ENCODE measurements at places on chromosomes 3 and 15. TPM values are rescaled to one million over a fixed set of nuclear protein-coding genes. Genes with fewer than 3 reads are reported as not detected.

DNA sequence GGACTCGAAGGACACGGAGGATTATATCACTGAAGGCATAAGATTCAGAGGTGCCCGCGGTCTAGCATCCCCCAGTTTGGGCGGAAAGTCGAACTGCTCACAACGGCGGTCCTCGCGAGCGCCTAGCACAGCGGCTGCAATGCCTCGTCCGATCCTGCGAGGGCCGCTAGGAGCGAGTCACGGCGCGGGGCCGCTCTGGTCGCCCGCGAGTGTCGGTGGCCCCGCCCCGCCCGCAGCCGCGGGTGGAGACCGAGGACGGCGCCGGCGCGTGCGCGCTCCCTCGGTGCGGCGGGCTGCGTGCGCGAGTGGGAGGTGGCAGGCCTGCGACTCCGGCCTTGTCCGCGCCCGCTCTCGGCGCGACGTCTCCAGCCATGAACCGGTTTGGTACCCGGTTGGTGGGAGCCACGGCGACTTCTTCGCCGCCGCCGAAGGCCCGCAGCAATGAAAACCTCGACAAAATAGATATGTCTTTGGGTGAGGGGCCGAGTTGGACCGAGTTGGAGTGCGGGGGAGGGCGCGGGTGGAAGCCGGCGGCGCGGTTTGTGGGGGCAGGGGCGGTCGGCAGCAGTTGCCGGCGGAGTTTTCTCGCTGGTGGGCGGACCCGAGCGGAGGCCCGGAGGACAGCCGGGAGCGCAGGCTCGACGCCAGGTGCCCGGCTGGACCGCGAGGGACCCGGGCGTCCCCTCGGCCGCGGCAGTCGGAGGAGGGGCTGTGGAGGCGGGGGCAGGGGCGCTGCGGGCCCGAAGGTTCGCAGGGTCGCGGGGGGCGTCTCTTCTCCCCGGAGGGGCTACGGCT is at the start of gene FYTTD1:
Gene FYTTD1, plus strand, starts transcription at position 283 of the 795 bp plus-strand sequence. Its CDS starts 89 bp downstream, at position 372.
- peak within 1 kb of the TSS; percentile 96 for H3K27ac ChIP-seq
- peak; percentile 94 for DNase-seq
- no peaks in the 10 kb centered on the region for H3K36me3 ChIP-seq
- H3K4me1 ChIP-seq, result no peaks in the 10 kb centered on the region

- H3K36me3 ChIP-seq, result no peaks in the 10 kb centered on the region
- H3K4me1 ChIP-seq, result no peaks in the 10 kb centered on the region
- H3K27ac ChIP-seq, result peak overlapping the region; percentile 68
- no peak overlapping the region for H3K4me3 ChIP-seq
- DNase-seq, result no peak
These were observed 81.8 kb downstream of the IQSEC1 start for GRCh38 chr3:12991481-12991837.

DNA sequence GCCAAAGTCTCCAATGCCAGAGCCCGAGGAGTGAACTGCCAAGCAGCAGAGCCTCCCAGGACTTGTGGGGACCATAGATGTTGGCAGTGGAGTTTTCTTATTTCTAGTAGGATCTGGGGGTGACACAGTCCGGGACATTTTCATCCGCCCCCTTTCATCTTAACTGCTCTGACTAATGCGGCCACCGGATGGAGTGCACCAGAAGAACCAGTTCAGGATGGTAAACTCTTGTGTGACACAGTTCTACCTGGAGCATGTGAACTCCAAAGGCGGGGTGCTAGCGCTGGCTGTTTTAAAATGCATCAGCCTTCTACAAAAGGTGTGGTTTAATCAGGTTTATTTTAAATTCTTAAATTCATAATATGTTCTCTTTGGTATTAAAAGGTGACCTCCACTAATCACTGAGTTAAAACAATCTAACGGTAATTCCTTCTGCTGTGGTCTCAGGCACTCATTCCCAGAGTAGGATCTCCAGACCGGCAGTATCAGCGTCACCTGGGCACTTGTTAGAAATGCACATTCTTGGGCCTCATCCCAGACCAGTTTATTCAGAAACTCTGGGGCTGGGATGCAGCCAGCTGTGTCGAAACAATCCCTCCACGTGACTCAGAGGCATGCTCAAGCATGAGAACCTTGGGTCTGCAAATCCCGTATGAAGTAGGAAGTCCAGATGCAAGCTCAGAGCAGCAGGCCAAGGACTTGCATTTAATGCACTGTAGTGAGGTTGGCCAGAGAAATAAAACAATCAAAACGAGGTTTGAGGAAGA is 105.5 kb downstream of the GABRB3 start:
- no peak overlapping the region for H3K27ac ChIP-seq
- H3K4me1 ChIP-seq, result no peaks in the 10 kb centered on the region
- no peak overlapping the region for H3K4me3 ChIP-seq
- no peak for DNase-seq

DNA sequence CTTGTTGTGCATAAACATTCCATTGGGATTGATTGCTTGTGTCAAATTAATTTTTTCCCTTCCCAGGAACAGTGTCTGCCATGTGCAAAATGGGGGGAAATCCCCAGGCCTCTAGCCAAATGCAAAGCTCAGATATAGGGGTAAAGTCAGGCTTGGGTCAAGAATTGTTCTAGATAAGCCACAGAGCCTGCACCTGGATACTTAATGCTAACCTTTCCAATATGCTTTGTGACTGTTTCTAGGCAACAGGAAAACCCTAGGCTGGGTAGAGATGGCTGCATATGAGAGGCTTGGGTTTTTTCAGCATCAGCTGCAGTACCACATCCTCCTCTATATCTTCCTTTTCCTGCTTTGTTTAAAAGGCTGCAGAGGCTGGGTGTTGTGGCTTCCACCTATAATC is 61.9 kb upstream of the ROPN1 start:
- H3K4me3 ChIP-seq, result no peak overlapping the region
- H3K27me3 ChIP-seq, result no peaks in the 10 kb centered on the region
- no peak for DNase-seq
- no peak overlapping the region for H3K27ac ChIP-seq

- no peak overlapping the region for H3K4me3 ChIP-seq
- H3K36me3 ChIP-seq, result no peaks in the 10 kb centered on the region
- DNase-seq, result no peak
- H3K27me3 ChIP-seq, result no peaks in the 10 kb centered on the region
These were observed 420.4 kb upstream of the PROK2 start for GRCh38 chr3:72205297-72205826.

- H3K27me3 ChIP-seq, result no peaks in the 10 kb centered on the region
- peaks cover 65% of the 10 kb centered on the region for H3K36me3 ChIP-seq
- no peak overlapping the region for H3K4me3 ChIP-seq
- H3K27ac ChIP-seq, result no peak overlapping the region
- H3K4me1 ChIP-seq, result peaks cover 11% of the 10 kb centered on the region
These were observed 51.2 kb downstream of the KLHL25 start for GRCh38 chr15:85743392-85744055.

Gene CTXND1
- total RNA-seq, result 0.11 TPM

DNA sequence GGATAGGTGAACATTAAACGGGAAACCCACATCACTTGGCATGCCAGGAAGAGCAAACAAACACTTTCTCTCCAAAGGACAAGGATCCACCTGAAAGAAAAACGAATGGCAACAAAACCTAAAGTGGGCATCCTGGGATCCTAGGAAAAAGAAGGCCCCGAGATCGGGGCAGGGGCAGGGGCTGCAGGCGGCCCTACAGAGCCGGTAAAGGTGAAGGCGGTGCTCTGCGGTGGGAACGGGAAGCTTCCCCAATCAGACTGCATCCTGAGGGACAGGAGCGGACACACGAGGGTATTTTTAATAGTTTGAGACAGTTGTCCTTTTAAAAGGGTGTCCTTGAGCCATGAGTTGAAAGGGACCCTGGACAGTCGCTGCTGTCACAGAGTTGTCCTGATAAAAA is 24.9 kb upstream of the GABRA5 start:
- no peak overlapping the region for H3K27ac ChIP-seq
- H3K4me1 ChIP-seq, result no peaks in the 10 kb centered on the region
- DNase-seq, result no peak
- no peak overlapping the region for H3K4me3 ChIP-seq

DNA sequence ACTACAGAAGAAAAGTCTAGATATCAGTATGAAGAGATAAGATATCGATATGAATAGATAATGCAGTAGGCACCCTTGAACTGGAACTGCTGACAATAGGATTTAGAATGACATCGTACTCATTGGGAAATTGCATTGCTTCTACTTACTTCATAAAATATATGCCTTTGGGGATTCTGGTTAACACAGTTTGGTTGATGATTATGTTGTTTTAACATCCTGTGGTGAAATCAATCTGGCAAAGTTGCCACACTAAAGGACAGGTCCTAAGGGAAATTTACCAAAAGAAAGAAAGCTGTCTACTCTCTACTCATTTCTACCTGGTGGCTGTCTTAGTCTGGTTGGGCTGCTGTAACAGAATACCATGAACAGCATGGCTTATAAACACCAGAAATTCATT is 417.4 kb upstream of the DPH6 start:
- H3K27me3 ChIP-seq, result no peaks in the 10 kb centered on the region
- no peak for DNase-seq

Gene PXYLP1
- total RNA-seq, result 14.2 TPM

GRCh38 chr15:78065284-78065872 is 12.1 kb downstream of the TBC1D2B start:
- peaks cover 42% of the 10 kb centered on the region for H3K4me1 ChIP-seq
- H3K36me3 ChIP-seq, result no peaks in the 10 kb centered on the region
- peak overlapping the region; percentile 6 for H3K4me3 ChIP-seq

Gene CCDC33
- total RNA-seq, result not detected

GRCh38 chr3:151203051-151203420 is at the start of gene GPR171:
Gene GPR171 (minus strand): TSS chr3:151203216. CDS start chr3:151199386, 3,830 bp downstream.
- no peaks in the 10 kb centered on the region for H3K4me1 ChIP-seq
- no peak for DNase-seq
- no peaks in the 10 kb centered on the region for H3K36me3 ChIP-seq
- H3K27me3 ChIP-seq, result no peaks in the 10 kb centered on the region
- H3K27ac ChIP-seq, result no peak within 1 kb of the TSS

Gene PLA2G4F
- not detected for total RNA-seq
